ENCODE measurements at places on chromosomes 11 and 22. TPM values are rescaled to one million over a fixed set of nuclear protein-coding genes. Genes with fewer than 3 reads are reported as not detected.

The ZP1 gene
- total RNA-seq: not detected

The GPR83 gene
- not detected for total RNA-seq

- no peak for DNase-seq
Observed at GRCh38 chr22:21682385-21683175, 16.8 kb downstream of the PPIL2 start.

- DNase-seq: no peak
Observed at GRCh38 chr11:108203075-108203474, 19.4 kb downstream of the NPAT start.

GRCh38 chr11:86510674-86511073 is 136.0 kb downstream of the CCDC81 start:
- DNase-seq: no peak

- no peak for DNase-seq
Observed at GRCh38 chr11:3995949-3996554, 98.5 kb upstream of the RRM1 start.

DNA sequence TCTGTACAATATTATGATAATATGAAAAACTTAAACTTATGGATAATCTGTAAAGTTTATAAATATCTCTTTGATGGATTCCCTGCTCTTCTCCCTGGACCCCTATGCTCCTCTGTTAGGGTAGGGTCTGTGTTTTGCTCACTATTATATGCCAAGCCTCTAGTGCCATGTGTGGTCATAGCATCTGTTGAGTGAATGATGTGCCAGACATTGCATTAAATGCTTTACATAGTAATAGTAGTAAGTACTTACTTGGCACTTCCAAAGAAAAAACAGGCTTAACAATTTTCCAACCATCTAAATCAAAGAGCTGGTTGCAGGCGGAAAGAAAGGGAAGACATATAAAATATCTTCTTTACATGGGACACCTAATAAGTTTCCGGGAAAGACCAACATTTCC is 46.8 kb downstream of the LGR4 start:
- no peak for DNase-seq

Measured in tibial nerve (tissue), 4 donors.